ENCODE measurements at places on chromosomes 7 and 10. TPM values are rescaled to one million over a fixed set of nuclear protein-coding genes. Genes with fewer than 3 reads are reported as not detected.

CRYGN gene
- total RNA-seq: not detected

GHRHR gene
- 0.83 TPM for total RNA-seq

CCL24 gene
- 0.88 TPM for total RNA-seq

JAZF1 gene
- total RNA-seq: 5.4 TPM

PNLIPRP2 gene
- total RNA-seq: 0.88 TPM

PDGFA gene
- 2.7 TPM for total RNA-seq

GARIN1A gene
- total RNA-seq: 0.38 TPM
